ENCODE measurements at places on chromosomes 12 and 14. TPM values are rescaled to one million over a fixed set of nuclear protein-coding genes. Genes with fewer than 3 reads are reported as not detected.

The CHURC1 gene
- total RNA-seq, result 43.6 TPM

The RTL1 gene
- not detected for total RNA-seq

The MEG3 gene
- total RNA-seq, result 5.3 TPM

The HIP1R gene
- total RNA-seq, result 35.0 TPM

The OVCH1 gene
- not detected for total RNA-seq

The TAS2R14 gene
- 0.92 TPM for total RNA-seq

The GPRC5D gene
- not detected for total RNA-seq

The IAPP gene
- not detected for total RNA-seq

The SDR9C7 gene
- 0.07 TPM for total RNA-seq

The TAS2R8 gene
- not detected for total RNA-seq

The NAV3 gene
- 28.5 TPM for total RNA-seq

The SPX gene
- 0.18 TPM for total RNA-seq

The RD3L gene
- total RNA-seq, result not detected

The OASL gene
- 3.7 TPM for total RNA-seq

The GPX2 gene
- total RNA-seq, result 2.5 TPM

The MTERF2 gene
- total RNA-seq, result 5.5 TPM

The EPS8 gene
- total RNA-seq, result 2.8 TPM

The CDC42BPB gene
- total RNA-seq, result 52.9 TPM

The OR4Q3 gene
- not detected for total RNA-seq

The PTPRO gene
- total RNA-seq, result 0.03 TPM

The POTEM gene
- not detected for total RNA-seq

The CLEC4E gene
- not detected for total RNA-seq

The FSCB gene
- total RNA-seq, result not detected

The SNRPF gene
- 59.6 TPM for total RNA-seq

The TMPRSS12 gene
- not detected for total RNA-seq

The JPH4 gene
- not detected for total RNA-seq

Measured in foreskin keratinocyte (primary cell).